ENCODE measurements at places on chromosomes 13 and 19.

DNA sequence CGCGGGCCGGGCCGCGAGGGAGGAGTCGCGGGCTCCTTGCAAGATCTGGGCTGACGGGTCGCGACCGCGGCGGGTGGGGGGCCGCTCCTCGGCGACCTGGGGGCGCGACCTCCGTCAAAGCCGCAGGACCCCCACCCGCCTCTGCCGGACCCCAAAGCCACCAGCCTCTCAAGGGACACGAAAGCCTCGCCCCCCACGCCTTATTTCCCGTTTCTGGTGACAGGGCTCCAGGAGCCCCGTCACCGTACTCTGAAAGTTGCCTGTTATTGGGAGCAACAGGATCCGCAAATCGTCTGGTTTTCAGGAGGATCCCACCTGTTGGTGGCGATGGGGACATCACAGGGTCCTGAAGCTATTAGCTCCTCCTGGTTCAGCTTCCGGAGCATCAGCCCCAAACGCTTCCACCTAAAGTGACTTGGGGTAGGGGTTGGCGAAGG is 530 bp downstream of the MAU2 start:
- DNase-seq: peak; percentile 33

- DNase-seq: peak; percentile 35
Observed at GRCh38 chr13:97043302-97043701, 49.0 kb upstream of the OXGR1 start.

GRCh38 chr13:90365130-90365529 is 982.4 kb upstream of the MIR17HG start:
- no peak for DNase-seq

DNA sequence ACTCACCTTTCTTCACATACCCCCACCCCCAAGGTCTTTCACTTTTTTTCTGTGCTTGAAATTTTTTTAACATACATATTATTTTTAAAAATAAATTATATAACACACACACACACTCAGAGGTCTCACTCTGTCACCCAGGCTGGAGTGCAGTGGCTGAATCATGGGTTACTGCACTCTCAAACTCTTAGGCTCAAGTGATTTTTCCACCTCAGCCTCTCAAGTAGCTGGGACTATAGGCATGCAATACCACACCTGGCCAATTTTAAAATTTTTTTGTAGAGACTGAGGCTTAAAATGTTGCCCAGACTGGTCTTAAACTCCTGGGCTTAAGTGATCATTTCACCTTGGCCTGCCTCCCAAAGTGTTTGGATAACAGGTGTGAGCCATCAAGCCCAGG is 32.9 kb upstream of the ZNF429 start:
- no peak for DNase-seq

- peak; percentile 98 for DNase-seq
Observed at GRCh38 chr13:109256866-109257760, 529.3 kb downstream of the IRS2 start.

- DNase-seq: no peak
Observed at GRCh38 chr19:1266916-1267476, 2.1 kb upstream of the CIRBP start.

DNA sequence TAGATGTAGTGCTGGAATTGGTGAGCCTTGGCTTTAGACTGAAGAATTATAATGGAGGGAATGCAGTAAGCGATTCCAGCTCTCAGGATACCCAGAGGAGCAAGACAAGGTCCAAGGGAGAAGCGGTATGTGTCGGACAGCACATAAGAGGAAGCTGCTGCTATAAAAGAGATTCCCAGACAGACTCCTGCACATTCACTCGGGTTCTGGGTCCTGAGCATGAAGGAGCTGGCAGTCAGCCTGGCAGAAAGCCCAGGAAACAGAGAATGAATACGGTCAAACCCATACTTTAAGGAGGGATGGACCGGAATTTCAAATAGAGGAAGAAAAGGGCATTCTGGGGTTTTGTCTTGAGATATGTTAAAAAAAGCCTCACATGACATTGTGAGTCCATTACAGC is 308.3 kb downstream of the DNAJC15 start:
- peak; percentile 37 for DNase-seq

GRCh38 chr13:68481130-68481529 is 1251.0 kb upstream of the PCDH9 start:
- DNase-seq: no peak

- peak; percentile 79 for DNase-seq
Observed at GRCh38 chr13:78137404-78138142, 218.9 kb upstream of the EDNRB start.

DNA sequence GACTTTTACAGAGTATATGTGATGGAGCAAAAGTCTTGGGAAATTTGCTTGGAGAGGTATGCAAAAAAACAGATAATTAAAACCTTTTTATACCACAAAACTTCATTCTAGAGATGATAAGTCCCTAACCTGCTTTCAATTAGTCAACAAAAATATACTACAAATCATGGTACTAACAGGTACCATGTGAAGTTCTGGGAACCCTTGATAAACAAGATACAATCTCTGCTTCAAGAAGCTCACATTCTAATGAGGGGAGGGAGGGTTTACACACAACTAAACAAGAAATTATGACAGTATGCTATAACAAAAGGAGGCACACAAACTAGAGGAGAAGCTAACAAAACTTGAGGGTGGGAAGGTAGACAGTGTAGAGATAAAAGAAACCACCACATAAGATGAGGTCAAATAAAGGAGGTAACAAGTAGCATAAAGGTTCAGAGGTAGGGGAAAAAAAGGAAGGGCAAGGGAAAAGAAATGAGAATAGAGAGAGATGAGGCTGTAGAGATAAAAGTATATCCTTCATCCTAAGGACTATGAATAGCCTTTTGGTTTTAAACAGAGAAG is 91.4 kb downstream of the MYCBP2 start:
- no peak for DNase-seq
